ENCODE measurements at places on chromosomes 16 and 17. TPM values are rescaled to one million over a fixed set of nuclear protein-coding genes. Genes with fewer than 3 reads are reported as not detected.

DNA sequence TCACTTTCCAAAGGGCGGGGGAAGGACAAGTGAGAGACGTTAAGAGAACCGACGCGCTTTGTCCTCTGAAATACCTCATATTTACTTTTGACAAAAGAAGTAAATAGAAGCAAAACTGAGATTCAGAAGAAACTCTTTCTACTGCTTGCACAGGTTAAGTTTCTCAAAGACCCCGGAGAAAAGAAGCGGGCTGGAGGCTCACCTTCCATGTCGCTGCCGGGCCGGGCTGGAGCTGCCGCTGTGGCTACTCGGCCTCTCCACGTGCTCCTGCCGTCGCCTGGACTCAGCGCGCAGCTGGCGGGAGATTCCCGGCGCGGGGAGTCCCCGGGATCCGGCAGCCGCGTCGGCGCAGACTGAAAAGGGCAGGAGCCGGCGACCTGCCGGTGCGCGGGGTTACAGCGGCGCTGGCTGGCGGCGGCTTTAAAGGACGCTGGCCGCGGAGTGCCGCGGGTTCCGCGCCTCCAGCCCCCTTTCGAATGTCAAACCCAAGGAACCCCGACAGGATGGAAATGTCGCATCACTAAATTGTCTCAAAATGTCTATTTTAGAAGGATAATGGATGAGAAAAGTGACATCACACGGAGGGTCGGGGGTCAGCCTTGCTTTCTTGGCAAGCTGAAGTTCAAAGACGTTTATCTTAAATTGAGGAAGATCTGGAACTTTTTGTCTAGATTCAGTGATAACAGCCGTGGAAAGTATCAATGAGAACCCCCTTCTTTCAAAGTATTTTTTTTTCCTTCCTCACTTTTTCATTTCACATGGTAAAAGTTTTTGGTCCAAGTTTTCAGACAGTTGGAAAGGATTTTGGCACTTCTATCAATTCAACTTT is at the start of gene IKZF3:
Gene IKZF3 (minus strand): TSS at position 395 of the 829 bp plus-strand sequence. CDS start 186 bp downstream, at position 209.
- peak within 1 kb of the TSS; percentile 80 for H3K4me3 ChIP-seq
- H3K27ac ChIP-seq = peak within 1 kb of the TSS; percentile 93
- H3K36me3 ChIP-seq = no peaks in the 10 kb centered on the region
- DNase-seq = peak; percentile 90
- H3K27me3 ChIP-seq = no peaks in the 10 kb centered on the region
- H3K4me1 ChIP-seq = peaks cover 68% of the 10 kb centered on the region

DNA sequence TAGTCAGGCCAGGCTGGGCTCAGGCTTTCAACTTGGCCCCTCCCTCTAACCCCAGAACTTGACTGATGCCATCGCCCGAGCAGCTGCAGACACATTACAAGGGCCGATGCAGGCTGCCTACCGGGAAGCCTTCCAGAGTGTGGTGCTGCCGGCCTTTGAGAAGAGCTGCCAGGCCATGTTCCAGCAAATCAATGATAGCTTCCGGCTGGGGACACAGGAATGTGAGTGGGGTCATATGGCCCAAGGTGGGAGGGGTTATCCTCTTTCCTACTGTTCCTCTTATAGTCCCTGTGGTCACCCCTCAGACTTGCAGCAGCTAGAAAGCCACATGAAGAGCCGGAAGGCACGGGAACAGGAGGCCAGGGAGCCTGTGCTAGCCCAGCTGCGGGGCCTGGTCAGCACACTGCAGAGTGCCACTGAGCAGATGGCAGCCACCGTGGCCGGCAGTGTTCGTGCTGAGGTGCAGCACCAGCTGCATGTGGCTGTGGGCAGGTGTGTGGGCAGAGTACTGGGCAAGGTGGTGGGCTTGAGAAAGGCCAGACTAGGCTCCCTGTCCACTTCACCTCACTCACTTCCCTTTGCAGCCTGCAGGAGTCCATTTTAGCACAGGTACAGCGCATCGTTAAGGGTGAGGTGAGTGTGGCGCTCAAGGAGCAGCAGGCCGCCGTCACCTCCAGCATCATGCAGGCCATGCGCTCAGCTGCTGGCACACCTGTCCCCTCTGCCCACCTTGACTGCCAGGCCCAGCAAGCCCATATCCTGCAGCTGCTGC is 2.1 kb upstream of the NRN1L start:
- no peak overlapping the region for H3K27ac ChIP-seq
- DNase-seq = no peak
- H3K4me3 ChIP-seq = no peak overlapping the region
- no peaks in the 10 kb centered on the region for H3K4me1 ChIP-seq
- H3K27me3 ChIP-seq = no peaks in the 10 kb centered on the region

NHLRC4 gene
- total RNA-seq = 2.4 TPM

DNA sequence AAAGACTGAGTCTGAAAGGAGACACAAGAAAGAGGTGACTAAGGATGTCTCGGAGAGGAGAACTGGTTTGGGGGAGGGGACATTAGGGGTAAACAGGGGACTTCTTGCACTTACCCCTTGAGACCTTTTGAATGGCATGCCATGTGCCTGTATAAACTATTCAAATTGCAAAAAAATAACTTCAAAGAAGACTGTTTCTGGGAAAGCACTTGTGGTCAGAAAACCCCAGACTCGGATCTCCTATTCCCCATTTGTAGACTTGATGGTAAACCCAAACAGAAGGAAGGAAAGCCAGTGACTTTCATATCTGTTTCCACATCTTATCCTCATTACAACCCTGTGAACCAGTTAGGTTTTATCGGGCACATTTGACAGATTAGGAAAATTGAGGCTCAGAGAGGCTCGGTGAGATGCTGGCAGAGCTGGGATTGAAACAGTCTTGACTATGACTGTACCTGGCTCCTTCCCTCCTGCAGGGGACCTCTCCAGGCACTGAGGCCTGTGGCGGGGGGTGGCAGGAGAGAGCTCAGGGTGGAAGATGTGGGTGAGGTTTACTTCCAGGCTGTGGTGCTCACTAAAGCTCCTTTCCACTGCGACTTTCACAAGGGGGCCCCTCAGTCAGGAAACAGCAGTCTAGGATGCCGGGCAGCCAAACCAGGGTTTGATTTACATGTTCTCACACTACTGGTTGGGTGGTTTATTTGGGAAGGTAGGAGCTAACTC is 30.5 kb upstream of the PLCG2 start:
- H3K36me3 ChIP-seq = no peaks in the 10 kb centered on the region
- no peaks in the 10 kb centered on the region for H3K27me3 ChIP-seq
- H3K27ac ChIP-seq = no peak overlapping the region
- H3K4me3 ChIP-seq = no peak overlapping the region

DNA sequence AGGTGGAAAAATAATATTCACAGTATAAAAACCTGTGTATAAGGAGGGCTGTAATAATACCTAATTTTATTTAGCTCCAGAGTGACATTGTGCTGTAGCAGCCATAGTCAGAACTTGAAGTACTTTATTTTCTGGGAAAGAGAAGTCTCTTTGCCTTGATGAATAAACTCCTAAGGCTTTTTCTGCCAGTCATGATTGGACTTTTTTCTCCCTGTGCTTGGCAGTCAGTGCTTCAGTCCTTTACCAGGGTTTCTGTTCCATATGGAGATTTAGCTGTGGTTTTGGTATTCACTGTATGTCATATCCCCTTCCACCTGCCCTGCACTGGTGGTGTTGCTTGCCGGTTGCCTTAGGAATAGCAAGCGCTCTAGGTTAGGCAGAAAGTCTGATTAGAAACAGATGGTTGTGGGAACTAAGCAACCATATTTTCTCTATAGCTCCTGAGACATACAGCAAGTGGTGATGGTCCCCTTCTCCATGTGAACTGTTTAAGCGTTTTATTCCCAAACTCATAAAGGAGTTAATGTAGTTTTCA is 24.7 kb downstream of the DDX42 start:
- no peaks in the 10 kb centered on the region for H3K4me1 ChIP-seq
- no peak overlapping the region for H3K4me3 ChIP-seq
- peaks cover 69% of the 10 kb centered on the region for H3K36me3 ChIP-seq
- no peak for DNase-seq
- no peaks in the 10 kb centered on the region for H3K27me3 ChIP-seq
- H3K27ac ChIP-seq = no peak overlapping the region

- H3K27ac ChIP-seq = no peak overlapping the region
- no peaks in the 10 kb centered on the region for H3K36me3 ChIP-seq
- H3K4me1 ChIP-seq = no peaks in the 10 kb centered on the region
- no peak for DNase-seq
Measured at GRCh38 chr16:23280483-23280967, 21.6 kb upstream of the SCNN1B start.

DNA sequence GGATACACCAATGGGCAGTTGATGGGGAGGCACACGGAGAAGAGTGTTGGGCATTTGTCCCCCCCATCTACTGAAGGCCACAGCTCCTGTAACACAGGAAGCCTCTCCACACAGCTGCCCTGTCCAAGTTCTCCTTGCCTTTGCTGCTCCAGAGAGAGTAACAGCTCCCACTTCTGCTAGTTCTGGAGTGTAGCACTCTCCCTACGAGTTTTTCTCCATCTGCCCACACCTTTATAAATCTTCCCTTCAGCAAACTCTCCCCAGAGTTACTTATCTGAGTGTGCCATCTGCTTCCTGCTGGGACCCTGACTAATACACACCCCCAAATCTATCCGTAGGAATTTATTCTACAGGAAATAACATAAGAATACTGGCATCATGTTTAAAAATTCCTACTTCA is 42.6 kb upstream of the ERN1 start:
- no peaks in the 10 kb centered on the region for H3K27me3 ChIP-seq
- H3K4me1 ChIP-seq = no peaks in the 10 kb centered on the region
- no peak overlapping the region for H3K4me3 ChIP-seq

GRCh38 chr16:1662543-1662942 is 15.5 kb upstream of the JPT2 start:
- peaks cover 52% of the 10 kb centered on the region for H3K36me3 ChIP-seq
- H3K27me3 ChIP-seq = no peaks in the 10 kb centered on the region
- no peak overlapping the region for H3K27ac ChIP-seq
- no peaks in the 10 kb centered on the region for H3K4me1 ChIP-seq

TRPV3 gene
- 0.14 TPM for total RNA-seq

DNA sequence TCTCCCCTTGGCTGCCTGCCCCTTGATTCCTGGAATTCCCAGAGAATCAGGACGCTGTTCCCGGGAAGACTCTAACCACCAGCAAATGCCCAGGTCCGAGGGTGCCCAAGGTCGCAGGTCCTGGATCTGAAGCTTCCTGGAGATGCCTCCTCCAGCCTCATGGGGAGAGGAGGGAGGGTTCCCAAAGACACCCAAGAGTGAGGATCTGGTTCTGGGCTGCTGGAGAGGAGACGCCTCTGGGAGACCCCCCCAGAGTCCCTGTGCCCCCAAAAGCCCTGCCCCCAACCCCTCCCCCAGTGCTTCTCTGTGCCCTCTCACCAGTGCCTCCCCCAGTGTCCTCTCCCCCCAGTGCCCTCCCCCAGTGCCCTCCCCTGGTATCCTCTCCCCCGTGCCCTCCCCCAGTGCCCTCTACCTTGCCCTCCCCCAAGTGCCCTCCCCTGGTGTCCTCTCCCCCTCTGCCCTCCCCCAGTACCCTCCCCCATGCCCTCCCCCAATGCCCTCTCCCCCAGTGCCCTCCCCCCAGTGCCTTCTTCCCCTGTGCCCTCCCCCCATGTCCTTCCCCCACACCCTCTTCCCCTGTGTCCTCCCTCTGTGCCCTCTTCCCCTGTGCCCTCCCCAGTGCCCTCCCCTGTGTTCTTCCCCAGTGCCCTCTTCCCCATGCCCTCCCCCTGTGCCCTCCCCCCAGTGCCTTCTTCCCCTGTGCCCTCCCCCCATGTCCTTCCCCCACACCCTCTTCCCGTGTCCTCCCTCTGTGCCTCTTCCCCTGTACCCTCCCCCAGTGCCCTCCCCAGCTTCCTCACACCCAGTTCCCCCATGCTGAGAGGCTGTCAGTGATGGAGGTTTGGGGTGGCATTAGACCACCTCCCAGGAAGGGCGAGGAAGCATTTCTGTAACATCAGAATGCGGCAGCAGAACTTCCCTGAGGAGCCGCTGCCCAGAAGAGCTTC is 6.3 kb upstream of the SECTM1 start:
- no peak for DNase-seq
- peaks cover 6% of the 10 kb centered on the region for H3K4me1 ChIP-seq
- H3K36me3 ChIP-seq = no peaks in the 10 kb centered on the region
- H3K4me3 ChIP-seq = no peak overlapping the region

- H3K27me3 ChIP-seq = no peaks in the 10 kb centered on the region
- no peaks in the 10 kb centered on the region for H3K36me3 ChIP-seq
- peaks cover 10% of the 10 kb centered on the region for H3K4me1 ChIP-seq
- no peak overlapping the region for H3K4me3 ChIP-seq
- H3K27ac ChIP-seq = no peak overlapping the region
Measured at GRCh38 chr17:17022456-17022855, 19.8 kb upstream of the MPRIP start.

MPP3 gene
- 0.32 TPM for total RNA-seq

DNA sequence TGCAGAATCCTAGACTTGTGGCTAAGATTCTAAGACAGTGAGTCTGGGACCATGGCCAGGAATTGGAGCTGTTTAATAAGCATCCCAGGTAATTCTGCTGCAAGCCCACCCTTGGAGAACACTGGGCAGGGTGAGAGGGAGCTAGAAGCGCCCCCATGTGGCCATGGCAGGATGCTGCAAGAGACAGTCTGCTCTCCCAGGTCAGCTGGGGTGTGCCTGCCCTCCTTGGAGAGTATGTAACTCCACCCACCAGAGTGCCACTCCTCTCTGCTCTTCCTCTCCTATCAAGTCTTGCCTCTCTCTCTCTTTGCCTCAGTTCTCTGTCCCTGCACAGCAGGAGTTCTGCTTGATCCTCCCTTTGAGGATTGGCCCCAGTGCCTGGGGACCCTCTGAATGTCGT is 14.9 kb downstream of the RCVRN start:
- H3K4me1 ChIP-seq = no peaks in the 10 kb centered on the region
- H3K4me3 ChIP-seq = no peak overlapping the region
- no peak for DNase-seq
- H3K36me3 ChIP-seq = no peaks in the 10 kb centered on the region
- H3K27ac ChIP-seq = no peak overlapping the region
- H3K27me3 ChIP-seq = no peaks in the 10 kb centered on the region

DNA sequence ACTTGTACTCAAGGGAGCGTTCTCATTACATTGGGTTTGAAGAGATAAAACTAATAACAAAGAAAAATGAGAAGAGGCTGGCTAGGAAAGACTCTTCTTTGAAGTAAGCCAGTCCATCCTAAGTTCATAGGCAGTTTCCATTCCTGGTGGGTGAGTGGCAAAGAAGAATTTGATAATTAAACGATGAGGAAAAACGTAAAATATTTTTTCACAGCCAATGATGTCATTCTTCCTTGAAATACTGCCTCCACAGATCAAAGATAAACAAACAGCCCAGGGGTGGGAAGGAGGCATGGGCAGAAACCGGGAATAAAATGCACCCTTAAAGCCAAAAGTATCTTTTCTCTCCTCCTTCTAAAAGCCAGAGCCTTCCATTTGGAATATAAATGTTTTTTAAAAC is 346.6 kb downstream of the PMP22 start:
- no peaks in the 10 kb centered on the region for H3K36me3 ChIP-seq
- H3K27me3 ChIP-seq = no peaks in the 10 kb centered on the region
- H3K27ac ChIP-seq = no peak overlapping the region
- H3K4me3 ChIP-seq = no peak overlapping the region

GRCh38 chr16:52718046-52718445 is 171.1 kb upstream of the TOX3 start:
- no peak for DNase-seq
- H3K27me3 ChIP-seq = no peaks in the 10 kb centered on the region
- no peaks in the 10 kb centered on the region for H3K36me3 ChIP-seq

DNA sequence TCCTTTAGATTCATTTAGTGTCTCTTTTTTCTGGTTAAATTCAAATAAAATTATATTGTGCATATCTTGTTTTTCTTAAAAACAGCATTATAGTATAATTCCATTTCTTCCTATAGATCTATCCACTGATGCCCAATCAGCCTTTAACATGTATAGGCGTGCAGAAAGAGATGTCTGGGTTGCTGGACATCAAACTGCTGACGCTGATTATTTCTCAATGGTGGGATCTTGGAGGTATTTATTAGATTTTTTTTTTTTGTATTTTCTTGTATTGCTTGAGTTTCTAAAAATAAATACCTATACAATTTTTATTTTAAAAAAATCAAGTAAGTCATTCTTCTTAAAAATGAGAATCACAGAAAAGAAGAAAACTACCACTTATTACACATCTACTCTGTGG is 50.9 kb downstream of the COG7 start:
- no peak overlapping the region for H3K4me3 ChIP-seq
- DNase-seq = no peak
- no peak overlapping the region for H3K27ac ChIP-seq
- peaks cover 71% of the 10 kb centered on the region for H3K36me3 ChIP-seq
- H3K27me3 ChIP-seq = no peaks in the 10 kb centered on the region
